ENCODE measurements at places on chromosomes 16 and 17.

GRCh38 chr17:50904518-50905459 is 38.6 kb upstream of the TOB1 start:
- DNase-seq, result no peak

DNA sequence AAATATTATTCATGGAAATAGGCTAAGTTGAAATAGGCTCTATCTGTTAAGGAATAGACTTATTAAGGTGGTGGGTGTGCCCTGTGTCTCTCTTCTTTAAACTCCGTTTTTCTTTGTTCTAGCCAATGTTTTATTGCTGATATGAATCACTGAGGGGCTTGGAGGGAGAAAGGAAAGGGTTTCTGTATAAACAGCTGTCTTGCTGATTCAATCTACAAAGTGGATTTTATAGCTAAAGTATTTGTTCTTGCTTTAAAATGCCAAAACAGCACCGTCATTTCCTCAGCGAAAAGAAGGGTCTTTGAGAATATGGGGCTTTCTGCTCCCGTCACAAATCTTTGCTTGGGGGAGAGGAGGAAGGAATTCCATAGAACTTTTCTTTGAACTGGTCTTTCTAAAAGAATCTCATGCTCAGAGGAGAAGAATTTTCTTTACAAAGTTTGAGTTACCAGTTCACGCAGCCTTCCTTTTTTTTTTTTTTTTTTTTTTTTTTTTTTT is 39.3 kb downstream of the MSI2 start:
- DNase-seq, result no peak

GRCh38 chr16:80989801-80990200 is 16.9 kb downstream of the CMC2 start:
- DNase-seq, result no peak

DNA sequence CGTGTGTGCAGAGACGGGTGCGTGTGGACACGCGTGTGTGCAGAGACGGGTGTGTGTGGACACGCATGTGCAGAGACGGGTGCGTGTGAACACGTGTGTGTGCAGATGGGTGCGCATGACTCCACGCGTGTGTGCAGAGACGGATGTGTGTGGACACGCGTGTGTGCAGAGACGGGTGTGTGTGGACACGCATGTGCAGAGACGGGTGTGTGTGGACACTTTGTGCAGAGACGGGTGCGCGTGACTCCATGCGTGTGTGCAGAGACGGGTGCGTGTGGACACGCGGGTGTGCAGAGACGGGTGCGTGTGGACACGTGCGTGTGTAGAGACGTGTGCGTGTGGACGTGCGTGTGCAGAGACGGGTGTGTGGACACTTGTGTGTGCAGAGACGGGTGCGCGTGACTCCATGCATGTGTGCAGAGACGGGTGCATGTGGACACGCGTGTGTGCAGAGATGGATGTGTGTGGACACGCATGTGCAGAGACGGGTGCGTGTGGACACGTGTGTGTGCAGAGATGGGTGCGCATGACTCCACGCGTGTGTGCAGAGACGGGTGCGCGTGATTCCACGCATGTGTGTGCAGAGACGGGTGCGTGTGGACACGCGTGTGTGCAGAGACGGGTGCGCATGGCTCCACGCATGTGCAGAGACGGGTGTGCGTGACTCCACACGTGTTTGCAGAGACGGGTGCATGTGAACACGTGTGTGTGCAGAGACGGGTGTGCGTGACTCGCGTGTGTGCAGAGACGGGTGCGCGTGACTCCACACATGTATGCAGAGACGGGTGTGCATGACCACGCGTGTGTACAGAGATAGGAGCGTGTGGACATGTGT is 1.6 kb upstream of the CD7 start:
- DNase-seq, result no peak

- peak; percentile 72 for DNase-seq
Measured at GRCh38 chr17:73228748-73229236, 32.9 kb downstream of the CPSF4L start.
